ENCODE measurements at places on chromosomes 3 and 15.

DNA sequence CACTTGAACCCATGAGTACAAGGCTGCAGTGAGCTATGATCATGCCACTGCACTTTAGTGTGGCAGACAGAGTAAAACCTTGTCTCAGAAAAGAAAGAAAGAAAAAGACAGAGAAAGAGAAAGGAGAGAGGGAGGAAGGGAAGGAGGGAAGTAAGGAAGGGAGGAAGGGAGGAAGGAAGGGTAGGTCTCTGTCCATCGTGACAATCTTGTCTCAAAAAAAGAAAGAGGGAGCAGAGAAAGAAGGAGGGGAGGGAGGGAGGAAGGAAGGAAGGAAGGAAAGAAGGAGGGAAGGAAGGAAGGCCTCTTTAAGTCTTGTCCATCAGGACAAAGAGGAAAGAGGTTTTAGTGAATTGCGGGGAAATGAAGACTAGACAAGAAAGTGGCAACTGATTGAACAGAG lies 122.2 kb downstream of the ETFA start:
- no peak for DNase-seq

DNA sequence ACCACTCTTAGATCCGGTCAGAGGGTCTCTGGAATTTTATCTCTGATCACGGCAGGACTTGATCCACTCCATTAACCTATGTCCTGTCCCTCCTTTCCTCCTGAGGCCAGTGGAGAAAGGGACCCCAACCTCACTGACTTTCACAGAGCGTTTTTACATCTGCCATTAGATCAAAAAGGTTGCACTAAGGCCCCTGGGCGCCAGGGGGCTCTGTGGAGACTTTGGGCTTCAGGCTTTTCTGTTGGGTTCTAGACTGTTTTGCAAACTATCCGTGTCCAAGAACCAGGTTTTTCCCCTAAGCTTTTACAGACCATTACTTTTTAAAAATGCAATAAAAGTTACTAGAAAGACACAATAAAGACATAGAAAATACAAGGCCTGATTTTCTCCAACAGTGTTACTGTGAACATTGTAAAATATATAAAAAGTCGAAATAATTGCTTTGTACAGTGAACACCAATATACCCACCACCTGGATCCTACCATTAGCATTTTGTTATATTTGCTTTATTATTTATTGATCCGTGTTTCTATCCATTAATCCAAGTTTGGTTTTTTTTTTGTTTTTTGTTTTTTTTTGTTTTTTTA lies 159.7 kb downstream of the POLR2M start:
- DNase-seq = peak; percentile 75

- peak; percentile 69 for DNase-seq
Observed at GRCh38 chr15:66566963-66567531, 1.2 kb upstream of the LCTL start.

- DNase-seq = no peak
Observed at GRCh38 chr3:171765511-171765887, 44.8 kb downstream of the PLD1 start.

- no peak for DNase-seq
Observed at GRCh38 chr3:53486961-53487654, 7.3 kb upstream of the CACNA1D start.

GRCh38 chr15:66142285-66142684 lies 111.3 kb downstream of the MEGF11 start:
- no peak for DNase-seq

DNA sequence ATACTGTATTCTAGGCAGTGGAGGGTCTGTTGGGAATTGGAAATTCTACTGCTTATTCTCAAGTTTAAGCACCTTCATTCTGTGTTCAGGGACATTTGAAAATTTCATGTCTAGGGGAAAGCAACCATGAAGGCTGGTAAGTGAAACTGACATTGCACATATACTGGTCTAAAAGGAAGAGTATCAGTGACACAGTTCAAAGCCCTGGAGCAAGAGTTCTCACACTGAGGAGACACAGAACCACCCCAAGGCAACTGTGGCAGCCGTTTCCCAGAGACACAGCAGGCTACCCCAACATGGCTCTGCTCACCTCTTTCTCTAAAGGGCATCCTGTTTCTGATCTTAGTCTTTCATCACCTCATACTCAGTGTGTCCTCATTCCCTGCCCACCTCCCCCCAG lies 67.5 kb downstream of the KCNMB2 start:
- no peak for DNase-seq

GRCh38 chr3:79257791-79258190 lies 510.0 kb downstream of the ROBO1 start:
- DNase-seq = no peak

- no peak for DNase-seq
Observed at GRCh38 chr3:159649951-159650350, 338.7 kb upstream of the IL12A start.

DNA sequence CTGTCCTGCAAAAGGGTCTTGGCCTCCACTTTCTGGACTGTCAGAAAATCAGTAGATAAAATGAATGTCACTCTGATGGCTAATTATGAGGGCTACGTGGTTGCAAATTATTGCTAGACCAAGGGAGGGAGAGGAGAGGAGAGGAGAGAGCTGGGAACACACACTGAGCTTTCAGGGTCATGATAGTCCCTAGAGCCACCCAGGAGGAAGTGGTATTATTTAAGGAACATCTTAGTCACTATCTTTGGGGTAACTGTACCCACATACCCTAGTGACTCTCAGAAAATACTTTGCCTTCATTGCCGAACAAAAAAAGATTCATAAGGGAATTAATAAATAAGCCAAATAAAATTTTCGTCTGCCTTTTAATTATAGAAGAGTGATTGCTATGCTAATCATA lies 642.3 kb upstream of the CFAP20DC start:
- no peak for DNase-seq
